ENCODE measurements at places on chromosomes 16 and 17.

GRCh38 chr17:57724026-57724728, 20.9 kb downstream of the CCDC182 start:
- no peak for DNase-seq

GRCh38 chr16:2515180-2515851, 1.6 kb downstream of the ATP6V0C start:
- DNase-seq = no peak

GRCh38 chr16:67709050-67709449, 10.1 kb downstream of the GFOD2 start:
- no peak for DNase-seq

GRCh38 chr17:75366432-75366831, 39.0 kb downstream of the GRB2 start:
- DNase-seq = no peak

- DNase-seq = no peak
These were observed 1.7 kb upstream of the COL1A1 start for GRCh38 chr17:50203086-50203485.

DNA sequence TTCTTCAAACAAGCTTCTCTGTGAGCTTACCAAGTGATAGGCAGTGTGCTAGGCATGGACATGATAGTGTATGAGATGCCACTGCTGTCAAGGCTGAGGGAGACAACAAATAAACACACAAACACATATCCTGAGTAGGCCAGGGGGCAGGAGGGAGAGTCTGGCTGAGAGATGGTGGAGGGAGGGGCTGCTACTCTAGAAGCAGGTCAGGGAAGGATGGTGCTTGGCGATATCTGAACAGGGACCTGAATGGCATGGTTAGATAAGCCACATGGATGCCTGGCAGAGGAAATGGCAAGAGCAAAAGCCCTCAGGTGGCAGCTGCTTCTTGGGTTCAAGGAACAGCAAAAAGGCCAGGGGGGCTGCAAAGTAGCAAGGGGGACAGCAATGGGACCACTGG, 8.6 kb upstream of the CHST6 start:
- no peak for DNase-seq

GRCh38 chr16:56933828-56934598, 2.1 kb downstream of the HERPUD1 start:
- no peak for DNase-seq

DNA sequence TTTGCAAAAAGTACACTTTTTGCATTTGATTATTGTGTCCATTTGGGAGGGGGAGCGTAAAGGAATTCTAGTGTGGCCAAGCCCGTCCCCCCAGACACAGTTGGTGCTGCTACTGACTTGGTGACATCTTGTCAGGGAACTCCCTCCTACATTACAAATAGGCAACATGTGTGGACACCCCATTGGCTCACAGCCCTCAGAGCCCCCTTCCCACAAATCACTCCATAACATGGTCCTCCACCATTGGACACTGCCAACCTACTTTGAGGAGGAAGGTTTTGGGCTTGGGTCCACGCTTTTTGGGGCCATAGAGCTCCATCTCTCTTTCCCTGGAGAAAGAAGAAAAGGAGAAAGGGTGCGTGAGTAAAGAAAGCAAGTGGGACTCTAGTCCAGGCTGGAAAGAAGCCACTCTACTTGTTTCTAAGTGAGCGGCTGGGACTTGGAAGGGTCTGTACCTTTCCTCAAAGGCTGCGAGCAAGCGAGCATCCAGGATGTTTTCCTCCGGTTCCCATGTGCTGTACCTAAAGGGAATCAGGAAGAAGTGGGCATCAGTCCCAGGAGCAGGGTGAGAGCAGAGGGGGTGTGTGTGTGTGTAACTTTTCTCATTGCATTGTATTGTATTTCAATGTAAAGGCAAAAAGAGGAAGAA, 958 bp downstream of the CBX8 start:
- DNase-seq = no peak

GRCh38 chr17:67381929-67382257, 4.8 kb downstream of the PITPNC1 start:
- DNase-seq = no peak

DNA sequence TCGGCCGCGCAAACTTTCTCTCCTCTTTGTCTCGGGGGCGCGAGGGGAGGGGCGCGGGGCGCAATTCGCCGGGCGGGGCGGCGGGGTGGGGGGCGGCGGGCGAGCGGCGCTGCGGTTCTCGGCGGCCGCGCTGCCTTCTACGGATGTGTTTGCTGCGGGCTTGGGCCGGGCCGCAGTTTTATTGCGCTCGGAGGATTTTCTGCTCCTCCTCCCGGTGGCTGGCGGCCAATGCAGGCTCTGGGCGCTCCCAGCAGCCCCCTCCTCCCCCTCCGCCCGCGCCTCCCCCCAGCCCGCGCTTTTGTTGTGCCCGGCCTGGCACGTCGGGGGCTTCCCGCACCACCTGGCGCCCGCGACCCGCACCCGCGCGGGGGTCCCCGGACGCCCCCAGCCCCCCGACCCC, at the start of gene TIMP2:
Gene TIMP2 (minus strand): TSS at position 154 of the 400 bp plus-strand sequence. CDS start 299 bp downstream, outside the sequence.
- peak; percentile 68 for DNase-seq

DNA sequence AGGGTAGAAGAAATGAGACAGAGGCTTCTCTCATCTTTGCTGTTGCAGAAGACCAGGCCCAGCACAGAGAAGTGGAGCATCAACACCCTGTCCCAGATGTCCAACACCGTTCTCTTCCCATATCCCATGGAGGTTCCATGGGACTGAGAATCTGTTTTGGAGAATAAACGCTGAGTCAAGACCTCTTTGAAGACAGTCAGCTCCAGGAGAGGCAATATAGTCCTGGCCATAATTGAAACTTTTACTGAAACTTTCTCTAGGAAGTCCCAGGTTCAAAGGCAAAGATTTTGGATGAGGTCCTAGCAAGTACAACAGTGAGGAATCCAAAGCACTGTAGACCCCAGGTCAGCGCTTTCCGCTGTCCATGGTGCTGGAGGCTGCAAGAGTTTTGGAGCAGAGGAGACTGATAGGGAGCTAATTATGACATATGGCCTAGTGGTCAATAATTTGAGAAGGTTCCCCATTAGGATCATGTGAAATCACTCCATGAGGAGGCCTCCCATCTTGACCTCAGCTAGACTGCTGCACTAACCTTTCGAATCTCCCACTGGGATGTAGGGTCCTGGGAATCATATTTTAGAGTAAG, 36.0 kb downstream of the OSBPL7 start:
- peak; percentile 50 for DNase-seq

GRCh38 chr16:52874042-52874441, 178.7 kb downstream of the CHD9NB start:
- no peak for DNase-seq

DNA sequence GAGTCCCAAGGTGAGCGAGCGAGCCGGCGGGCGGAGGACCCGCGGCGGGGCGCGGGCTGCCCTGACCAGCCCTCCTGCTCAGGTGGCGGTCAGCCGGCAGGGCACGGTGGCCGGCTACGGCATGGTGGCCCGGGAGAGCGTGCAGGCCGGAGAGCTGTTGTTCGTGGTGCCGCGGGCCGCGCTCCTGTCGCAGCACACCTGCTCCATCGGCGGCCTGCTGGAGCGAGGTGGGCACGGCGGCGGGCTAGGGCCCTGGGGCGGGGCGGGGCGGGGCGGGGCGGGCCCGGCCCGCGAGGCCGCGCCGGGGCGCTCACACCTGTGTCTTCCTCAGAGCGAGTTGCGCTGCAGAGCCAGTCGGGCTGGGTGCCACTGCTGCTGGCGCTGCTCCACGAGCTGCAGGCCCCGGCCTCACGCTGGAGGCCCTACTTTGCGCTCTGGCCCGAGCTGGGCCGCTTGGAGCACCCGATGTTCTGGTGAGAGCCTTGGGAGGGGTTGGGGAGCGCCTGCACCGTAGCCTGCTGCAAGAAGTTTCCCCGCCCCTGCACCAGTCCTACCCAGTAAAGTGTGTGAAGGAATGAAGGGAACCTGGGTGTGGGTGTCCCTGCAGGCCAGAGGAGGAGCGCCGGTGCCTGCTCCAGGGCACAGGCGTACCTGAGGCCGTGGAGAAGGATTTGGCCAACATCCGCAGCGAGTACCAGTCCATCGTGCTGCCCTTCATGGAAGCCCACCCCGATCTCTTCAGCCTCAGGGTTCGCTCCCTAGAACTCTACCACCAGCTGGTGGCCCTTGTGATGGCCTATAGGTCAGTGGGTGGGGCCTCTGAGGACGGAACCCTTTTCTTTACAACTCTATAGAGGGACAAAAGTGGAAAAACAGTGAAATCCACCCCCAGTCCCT, 802 bp downstream of the SETD6 start:
- DNase-seq = peak; percentile 65

DNA sequence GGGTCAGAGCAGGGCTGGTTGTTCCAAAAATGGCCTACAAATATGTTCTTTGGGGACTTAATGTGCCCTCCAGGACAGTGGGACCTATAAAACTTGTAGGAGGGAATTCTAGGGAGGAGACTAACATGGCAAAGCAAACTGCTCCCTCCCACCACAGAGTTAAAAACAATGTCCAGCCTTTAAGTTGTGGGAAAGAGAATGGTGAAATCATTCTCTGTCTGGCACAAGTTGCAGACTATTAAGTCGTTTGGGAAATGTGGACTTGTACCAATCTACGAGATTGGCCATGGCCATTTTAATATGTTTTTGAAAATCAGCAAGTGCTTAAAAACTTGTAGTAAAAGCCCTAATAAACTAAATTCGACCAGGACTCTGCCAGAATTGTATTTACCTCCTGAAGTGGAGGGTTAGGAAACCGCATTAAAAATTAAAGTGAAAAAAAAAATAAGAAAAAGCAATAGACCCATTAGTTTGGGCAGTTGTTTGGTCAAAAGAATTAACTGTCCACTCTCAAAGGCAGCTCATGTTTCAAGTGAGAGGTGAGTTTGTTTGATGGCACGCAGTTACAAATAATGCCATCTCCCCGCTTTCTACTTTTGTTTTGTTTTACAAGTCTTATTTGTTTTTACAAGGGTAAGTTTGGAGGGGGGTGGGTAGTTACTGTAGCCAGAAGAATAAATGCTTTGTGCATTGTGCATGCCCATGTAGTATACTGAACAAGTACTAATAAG, 32.4 kb downstream of the ANKFN1 start:
- DNase-seq = no peak

GRCh38 chr16:28504707-28505404, 1.8 kb downstream of the IL27 start:
- DNase-seq = no peak

DNA sequence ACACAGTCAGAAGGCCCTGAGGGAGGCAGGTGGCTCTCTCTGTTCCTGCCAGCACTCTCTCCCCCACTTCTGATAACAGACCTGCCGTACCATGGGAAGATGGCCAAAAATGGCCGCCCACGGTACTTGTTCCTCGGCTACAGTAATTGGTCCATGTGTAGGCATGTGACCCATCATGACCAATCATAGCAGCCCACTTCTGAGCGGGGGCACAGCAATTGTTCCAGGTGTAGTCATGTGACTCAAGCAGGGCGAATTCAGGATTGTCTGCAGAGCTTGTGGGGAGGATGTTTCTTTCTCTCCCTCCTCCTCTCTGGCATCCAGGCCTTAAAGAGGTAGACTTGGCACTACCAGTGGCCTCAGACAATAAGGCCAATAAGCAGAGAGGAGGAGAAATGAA, 250.4 kb downstream of the MRTFB start:
- DNase-seq = no peak

DNA sequence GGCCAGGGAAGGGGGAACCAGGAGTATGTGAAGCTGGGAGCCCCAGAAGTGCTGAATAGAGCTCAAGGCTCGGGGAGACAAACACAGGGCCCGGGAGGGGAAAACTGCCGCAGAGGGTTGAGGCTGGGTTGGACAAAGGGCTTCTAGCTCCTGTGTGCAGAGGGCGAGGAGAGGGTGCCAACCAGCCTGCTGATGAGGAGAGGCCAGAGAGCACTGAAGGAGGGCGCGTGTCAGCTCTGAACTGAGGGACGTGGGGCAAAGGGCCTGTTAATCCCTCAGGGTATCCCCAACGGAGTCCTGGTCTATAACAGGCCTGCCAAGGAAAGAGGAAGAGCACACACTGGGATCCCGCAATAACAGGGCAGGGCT, 151.3 kb downstream of the C16orf78 start:
- DNase-seq = no peak

- DNase-seq = no peak
These were observed 168.6 kb downstream of the HAPSTR1 start for GRCh38 chr16:9259914-9260608.

- no peak for DNase-seq
These were observed 868.8 kb downstream of the CDH11 start for GRCh38 chr16:64253096-64253495.

DNA sequence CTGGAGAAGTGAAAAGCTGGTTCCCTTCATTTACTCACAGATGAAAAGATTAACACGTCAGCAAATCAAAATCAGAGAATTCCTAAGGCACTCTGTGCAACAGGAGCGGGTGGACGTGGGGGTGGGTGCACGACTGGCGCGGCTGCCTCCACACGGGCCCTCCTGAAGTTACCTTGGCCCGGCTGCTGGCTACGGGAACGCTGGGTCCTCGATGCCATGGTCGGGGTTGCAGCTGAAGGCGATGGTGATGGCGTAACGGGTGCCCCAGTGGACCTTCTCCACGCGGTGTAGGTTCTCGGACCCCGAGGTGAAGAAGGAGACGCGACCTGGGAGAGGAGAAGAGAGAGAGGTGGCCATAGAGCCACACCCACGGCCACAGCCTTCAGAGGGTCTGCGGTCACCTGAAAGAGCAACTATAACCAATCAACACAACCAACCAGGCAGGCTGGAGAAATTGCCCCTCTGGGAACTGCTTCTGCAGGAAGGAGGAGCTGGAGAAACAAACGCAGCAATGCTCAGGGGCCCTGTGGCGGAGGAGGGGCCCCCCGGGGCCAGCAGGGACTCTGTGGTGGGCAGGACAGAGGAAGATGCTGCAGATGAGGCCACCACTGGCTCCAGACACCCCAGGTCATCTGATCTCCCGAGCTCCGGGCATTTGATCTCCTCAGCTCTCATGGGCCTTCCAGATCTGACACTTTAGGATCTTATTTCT, 20.8 kb downstream of the UTS2R start:
- no peak for DNase-seq

DNA sequence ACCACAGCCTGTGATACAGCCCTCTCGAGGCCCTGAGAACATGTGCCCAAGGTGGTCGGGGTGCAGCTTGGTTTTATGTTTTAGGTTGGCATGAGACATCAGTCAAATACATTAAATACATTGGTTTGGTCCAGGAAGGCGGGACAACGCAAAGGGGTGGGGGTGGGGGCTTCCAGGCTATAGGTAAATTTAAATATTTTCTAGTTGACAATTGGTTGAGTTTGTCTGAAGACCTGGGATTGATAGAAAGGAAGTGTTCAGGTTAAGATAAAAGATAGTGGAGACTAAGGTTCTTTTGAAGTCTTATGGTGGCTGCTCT, 1.2 kb upstream of the ZKSCAN2 start:
- DNase-seq = no peak

- DNase-seq = no peak
These were observed 1.4 kb downstream of the MYO18A start for GRCh38 chr17:29178750-29179231.
